NCI-H345 (cell line): ENCODE measurements at places on chromosomes 2 and 18.

- no peak for DNase-seq
Measured at GRCh38 chr2:157246765-157247407, 10.6 kb upstream of the GALNT5 start.

DNA sequence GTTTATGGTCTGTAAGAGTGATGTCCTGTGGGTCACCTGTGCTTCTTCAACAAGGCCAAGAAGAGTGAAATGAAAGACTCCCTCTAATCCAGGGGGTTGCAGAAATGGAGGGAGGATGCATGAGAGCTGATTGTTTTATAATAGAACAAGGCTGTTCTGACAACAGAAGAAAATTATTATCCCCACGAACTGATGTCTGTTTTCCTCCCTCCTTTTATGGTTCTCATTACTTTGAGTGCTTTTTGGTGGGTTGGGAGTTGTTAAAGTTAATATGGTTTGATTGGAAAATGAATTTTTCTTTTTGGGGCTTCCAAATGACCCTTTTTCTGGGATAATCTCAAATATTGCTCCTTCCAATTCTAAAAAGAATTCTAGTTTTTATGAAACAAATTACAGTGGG lies 33.6 kb downstream of the GATA6 start:
- no peak for DNase-seq

DNA sequence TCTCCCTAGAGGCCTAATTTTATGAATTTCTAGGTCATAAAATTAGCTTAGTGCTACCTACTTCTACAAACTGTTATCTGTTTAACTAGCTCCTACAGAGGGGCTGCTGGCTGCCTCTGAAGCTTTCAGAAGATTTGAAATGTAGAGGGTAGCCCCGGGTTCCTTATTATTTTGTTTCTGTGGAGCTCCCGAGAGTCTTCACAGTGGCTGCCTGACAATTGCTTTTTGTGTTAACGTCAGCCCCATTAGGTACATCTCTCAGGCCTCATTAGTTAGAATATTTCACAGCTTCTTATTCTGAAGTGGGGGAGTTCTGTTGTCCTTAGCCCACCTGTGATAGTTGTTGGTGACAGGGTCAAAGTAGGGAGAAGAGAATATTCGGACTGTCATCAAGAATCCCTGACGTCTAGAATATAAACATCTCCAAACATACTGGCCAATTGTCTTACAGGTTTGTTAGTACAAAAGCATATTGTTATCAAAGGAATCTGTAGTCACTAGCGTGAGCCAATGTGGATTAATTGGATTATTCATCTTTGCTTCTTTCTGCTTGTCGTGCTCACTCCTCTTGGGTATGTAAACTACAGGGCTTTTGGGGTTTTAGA lies 77.5 kb downstream of the DIS3L2 start:
- no peak for DNase-seq

- no peak for DNase-seq
Measured at GRCh38 chr2:45577441-45577840, 33.6 kb downstream of the SRBD1 start.

- peak; percentile 20 for DNase-seq
Measured at GRCh38 chr2:169141713-169142352, 72.5 kb downstream of the DHRS9 start.

GRCh38 chr2:17851731-17852585 lies 26.5 kb upstream of the KCNS3 start:
- peak; percentile 69 for DNase-seq

- DNase-seq = no peak
Measured at GRCh38 chr2:218870984-218871344, 9.7 kb upstream of the WNT10A start.
